ENCODE measurements at places on chromosomes 4 and X.

GRCh38 chr4:23903859-23904438 is 14.1 kb upstream of the PPARGC1A start:
- DNase-seq: no peak

DNA sequence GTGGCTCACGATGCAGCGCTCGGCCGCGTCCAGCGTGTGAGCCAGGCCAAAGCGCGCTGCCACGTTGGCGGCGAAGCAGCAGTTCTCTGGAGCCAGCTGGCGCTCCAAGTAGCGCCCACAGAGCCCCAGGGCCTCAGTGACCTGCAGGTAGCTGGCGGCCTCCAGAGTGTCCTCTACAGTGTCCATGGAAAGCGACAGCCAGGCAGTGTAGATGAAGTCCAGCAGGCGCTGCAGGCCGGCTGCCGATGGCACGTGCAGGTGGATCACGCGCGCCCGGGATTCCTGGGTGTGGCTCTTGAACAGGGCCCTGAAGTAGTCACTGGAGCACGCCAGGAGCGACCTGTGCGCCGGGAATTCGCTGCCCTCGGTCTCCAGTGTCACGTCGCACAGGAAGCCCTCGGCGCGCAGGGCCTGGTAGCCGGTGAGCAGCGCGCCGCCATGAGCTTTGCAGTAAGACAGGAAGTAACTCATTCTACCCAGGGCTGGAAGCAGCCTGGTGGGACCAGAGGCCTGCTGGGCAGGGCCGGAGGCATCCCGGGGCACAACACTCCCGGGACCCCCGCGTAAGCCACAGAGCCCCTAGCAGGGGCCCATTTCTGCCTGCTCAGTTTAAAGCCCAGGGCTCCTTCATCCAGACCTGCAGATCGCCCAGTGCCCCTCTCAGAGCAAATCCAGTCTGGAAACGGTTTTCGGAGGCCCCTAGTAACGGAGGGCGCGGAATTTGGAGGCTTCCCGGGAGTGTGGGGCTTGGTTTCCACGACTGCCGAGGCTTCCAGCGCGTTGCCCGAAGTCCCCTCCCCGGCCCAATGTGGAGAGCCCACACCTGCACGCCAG is 595 bp downstream of the KLHL34 start:
- DNase-seq: no peak

- DNase-seq: no peak
Measured at GRCh38 chr4:5409972-5410618, 298.3 kb downstream of the EVC2 start.

- no peak for DNase-seq
Measured at GRCh38 chr4:38020386-38020785, 60.2 kb downstream of the PTTG2 start.

DNA sequence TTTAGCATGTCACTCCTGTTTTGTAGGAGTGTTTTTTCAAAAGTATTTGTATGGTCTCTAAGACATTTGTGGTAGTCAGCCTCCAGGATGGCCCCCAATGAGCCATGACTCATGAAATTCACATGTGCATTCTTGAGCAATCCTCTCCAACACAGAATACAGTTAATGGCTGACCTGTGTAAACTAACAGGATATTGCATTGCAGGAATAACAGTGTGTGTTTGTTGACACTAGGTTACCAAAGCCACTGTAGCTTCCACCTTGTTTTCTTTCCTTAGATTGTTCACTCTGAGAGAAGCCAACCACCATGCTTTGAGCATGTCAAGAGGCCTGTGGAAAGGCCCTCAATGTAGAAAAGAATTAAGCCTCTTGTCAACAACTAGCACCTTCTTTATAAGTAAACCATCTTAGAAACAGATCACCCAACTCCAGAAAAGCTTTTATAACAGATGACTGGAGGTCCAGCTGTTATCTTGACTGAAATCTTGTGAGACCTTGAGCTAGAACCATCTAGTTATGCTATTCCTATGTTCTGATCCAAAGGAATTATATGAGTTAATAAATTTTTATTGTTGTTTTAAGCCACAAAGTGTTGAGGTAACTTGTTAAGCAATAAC is 28.5 kb downstream of the TBCK start:
- DNase-seq: no peak

- DNase-seq: no peak
Measured at GRCh38 chrX:2676794-2677675, 14.1 kb upstream of the CD99 start.

DNA sequence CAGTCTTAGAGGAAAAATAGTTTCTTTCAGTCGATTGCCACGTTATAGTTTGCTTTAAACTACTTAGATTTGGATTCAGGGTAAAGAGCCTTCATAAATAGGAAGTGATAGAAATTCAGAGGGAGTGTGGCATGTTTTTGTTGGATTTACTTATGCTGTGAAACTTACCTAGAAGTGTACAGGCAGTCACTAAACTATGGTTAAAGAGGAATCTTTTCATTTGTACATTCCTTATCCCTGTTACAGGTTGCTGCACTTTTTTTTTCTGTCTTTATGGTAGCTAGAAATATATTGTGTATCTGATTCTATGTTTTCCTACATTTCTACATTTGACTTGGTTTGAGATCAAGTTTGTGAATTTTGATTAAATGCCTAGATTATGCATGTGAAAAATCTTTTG is 19.1 kb downstream of the WWC2 start:
- DNase-seq: no peak

GRCh38 chrX:1027133-1027532 is 185.3 kb downstream of the CRLF2 start:
- no peak for DNase-seq

DNA sequence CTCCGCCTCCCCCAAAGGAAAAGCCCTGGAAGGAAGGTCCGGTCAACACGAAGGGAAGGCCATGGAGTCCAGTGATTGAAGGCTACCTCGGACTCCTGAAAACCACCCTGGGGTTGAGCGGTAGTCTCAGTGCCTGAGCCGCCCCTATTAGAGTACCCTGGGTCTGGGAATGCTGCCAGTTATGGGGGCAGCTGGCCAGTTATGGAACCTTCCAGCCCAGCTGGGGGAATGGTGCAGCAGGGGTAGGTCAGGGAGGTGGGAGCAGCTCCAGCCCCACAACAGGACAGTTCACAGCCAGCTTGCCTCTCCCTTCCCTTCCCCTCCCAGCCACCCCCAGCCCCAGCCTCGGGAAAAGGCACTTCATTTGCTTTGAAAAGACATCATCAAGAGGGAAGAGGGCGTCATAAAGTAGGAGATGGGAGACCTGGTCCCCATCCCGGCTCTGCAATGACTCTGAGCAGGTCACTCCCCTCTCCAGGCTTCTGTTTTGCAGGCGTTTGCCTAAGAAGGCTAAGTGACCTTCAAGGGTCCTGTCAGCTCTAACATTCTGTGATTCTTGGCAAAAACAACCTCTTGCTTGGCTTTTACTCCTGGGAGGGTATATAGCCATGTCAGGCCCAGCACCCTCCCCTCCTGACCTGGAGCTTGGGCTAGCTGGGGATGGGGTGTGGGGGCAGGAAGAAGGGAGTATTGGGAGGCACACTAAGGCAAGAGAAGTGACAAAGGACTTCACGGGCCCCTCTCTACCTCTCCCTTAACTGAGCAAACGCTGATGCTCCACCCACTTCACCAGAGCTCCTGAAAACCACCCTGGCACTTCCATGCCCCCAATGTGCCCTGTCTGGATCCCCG is 8.0 kb downstream of the APLN start:
- no peak for DNase-seq

DNA sequence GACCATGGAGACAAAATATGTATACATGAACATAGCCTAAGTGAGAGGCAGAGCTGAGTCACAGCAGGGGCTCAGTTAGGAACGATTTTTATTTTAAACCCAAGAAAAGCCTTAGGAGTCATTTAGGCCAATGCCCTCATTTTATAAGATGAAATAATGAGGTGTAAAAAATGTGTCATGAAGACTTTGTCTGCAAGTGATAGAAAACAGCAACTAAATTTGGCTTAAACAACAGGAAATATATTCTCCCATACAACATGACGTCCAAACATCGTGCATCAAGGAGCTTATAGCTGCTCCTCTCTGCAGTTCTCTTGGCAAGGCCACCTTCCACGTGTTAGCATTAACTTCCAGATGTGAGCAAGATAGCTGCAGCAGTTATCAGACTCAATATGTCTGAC is 16.8 kb downstream of the SCFD2 start:
- DNase-seq: no peak

- no peak for DNase-seq
Measured at GRCh38 chr4:23904639-23905071, 14.8 kb upstream of the PPARGC1A start.

DNA sequence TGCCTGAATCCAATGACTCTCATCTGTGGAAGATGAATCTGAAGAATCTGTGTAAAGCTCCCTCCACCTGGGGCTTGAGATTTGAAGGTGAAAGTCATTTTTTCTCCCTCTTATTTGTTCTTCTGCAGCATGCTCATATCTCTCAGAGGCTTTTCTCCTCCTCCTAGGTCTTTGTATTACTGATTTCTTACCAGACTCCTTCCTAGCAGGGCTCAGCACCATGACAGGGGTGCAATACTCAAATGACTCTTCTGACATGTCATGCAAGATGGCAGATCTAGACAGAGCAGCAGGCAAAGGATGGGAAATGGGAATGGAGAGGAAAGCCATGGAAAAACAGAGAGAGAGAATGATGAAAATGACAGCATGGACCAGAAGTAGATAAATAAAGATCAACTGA is 118.3 kb downstream of the TMA16 start:
- DNase-seq: no peak

DNA sequence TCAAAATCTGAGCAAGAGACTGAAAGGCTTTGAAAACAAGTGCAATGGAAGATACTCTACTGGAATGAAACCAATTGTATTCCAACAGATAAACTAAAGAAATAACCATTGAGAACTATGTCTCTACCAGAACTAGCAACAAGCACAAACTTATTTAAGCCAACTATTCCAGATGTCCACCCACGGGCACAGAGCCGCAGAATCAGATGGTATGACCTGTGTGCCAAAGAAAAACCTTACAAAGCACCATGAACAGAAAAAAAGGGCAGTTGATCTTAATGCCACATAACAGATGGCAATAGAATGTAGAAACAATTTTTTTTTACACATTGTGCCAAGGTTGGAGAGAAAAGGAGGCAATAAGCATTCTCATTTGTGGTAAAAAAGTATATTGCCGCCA is 269.3 kb upstream of the ADGRL3 start:
- DNase-seq: no peak

- DNase-seq: no peak
Measured at GRCh38 chr4:20512985-20513384, 187.3 kb upstream of the PACRGL start.

- peak; percentile 93 for DNase-seq
Measured at GRCh38 chr4:39365830-39366771, at the start of gene RFC1. Gene RFC1 (minus strand): TSS chr4:39366362. CDS start chr4:39366241, 121 bp downstream.

- DNase-seq: no peak
Measured at GRCh38 chrX:14591976-14592375, 62.6 kb downstream of the GLRA2 start.

DNA sequence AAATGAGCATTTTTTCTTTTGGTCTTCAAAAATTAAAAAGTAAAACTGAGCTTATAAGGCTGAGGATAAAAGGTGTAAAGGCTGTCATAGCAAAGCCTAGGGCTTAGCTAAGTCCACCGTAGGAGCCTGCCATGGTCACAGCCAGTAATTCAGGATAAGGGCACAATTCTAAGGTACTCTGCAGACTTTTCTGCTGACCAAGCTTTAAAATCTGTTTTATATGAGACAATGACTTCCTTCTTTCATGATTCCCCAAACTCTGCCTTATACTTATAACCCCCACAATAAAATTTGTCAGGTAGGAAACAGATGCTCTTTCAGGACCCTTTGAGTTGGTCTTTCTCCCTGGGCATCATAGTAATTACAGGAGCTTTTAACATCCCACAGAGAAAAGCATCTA is 138.5 kb downstream of the COL4A6 start:
- DNase-seq: no peak

DNA sequence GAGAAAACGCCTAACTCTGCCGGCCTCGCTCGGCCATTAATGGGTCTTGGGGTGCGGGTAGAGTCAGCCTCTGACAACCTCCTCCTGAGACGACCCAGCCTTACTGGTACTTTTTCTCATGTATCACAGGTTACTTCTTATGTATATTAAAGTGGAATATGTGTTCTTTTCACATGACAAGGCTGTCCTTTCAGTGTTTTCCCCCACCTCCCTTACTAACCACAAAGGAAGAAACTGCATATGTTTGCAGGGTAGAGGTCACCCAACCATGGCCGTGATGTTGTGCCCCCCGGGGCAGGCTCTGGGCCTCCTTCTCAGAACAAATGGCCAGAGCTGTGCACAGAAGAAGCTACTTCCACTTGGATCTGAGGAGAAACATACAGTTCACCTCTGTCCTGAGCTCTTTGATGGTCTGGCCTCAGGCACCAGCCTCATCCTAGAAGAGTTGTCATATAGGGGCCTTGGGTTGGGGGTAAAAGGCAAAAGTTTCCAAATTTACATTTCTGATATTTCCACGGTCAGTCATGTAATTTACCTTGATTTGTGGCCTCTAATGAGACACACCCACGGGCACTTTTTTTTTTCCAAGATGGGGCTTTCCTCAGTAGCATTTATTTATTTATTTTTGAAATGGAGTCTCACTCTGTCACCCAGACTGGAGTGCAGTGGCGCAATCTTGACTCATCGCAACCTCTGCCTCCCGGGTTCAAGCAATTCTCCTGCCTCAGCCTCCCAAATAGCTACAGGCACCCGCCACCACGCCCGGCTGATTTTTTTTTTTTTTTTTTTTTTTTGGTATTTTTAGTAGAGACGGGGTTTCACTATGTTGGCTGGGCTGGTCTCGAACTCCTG is 1.9 kb downstream of the SOWAHD start:
- no peak for DNase-seq

GRCh38 chr4:112951362-112952312 is 97.8 kb upstream of the ANK2 start:
- DNase-seq: no peak

- no peak for DNase-seq
Measured at GRCh38 chr4:25446611-25447010, 69.5 kb downstream of the ANAPC4 start.

DNA sequence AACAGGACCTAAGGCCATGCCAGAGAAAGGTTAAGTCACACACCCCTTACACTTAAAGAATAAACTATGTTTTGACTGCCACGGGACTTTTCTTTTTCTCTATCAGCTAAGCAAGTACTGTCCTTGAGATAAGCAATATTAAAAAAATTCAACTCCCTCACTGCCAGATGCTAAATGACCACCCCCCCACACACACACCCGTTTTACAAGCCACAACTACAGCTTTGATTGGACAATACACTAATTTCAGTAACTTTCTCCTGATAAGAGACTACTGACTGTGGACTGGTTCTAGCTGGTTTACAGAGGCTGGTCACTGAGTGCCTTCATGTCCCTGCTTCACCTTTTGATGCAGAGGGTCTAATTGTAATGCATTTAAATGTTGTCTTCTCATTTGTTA is 63.9 kb upstream of the HOPX start:
- no peak for DNase-seq

DNA sequence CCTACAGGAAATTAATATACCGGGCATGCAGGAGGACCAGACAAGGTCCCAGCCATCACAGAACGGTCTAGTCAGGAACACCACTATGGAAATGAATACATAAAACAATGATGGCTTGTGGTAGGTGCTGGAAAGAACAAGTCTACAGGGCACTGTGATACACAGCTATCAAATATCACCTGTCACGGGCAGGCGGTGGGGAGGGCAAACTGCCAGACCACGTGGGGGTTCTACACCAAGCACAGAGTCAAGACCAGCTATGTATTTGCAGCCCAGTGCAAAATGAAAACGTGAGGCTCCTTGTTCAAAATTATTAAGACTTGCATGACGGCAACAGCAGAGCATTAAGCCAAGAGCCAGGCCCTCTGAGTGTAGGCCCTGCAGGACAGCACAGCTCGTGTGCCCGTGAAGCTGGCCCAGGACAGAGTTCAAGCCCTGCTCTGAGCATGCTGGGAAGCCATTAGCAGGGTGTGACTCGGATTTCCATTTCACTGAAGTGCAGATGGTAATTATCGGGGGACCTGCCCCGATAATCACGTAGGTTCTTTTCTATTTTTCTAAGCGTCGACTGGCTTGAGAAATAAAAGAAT is 83.6 kb downstream of the JAKMIP1 start:
- DNase-seq: no peak
